ENCODE measurements at places on chromosomes 2 and 18.

DNA sequence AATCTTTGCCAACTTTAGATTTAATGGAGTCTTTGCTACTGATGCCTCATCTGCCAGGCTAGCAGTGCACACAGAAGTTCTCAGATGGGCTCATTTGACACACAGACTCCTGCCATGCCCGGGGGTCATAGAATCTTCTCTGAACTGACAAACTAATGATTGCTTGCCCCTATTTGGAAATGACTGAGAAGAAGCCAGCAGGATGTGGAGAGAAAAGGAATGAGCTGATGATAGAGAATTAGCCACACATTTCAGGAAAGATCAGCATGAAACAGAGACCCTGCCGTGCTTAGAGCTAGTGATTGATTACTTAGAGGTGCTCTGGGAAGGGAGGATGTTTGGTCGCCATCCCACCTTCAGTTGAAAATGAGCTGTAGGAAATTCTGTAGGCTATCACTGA, 178.5 kb downstream of the TPGS2 start:
- DNase-seq = no peak

DNA sequence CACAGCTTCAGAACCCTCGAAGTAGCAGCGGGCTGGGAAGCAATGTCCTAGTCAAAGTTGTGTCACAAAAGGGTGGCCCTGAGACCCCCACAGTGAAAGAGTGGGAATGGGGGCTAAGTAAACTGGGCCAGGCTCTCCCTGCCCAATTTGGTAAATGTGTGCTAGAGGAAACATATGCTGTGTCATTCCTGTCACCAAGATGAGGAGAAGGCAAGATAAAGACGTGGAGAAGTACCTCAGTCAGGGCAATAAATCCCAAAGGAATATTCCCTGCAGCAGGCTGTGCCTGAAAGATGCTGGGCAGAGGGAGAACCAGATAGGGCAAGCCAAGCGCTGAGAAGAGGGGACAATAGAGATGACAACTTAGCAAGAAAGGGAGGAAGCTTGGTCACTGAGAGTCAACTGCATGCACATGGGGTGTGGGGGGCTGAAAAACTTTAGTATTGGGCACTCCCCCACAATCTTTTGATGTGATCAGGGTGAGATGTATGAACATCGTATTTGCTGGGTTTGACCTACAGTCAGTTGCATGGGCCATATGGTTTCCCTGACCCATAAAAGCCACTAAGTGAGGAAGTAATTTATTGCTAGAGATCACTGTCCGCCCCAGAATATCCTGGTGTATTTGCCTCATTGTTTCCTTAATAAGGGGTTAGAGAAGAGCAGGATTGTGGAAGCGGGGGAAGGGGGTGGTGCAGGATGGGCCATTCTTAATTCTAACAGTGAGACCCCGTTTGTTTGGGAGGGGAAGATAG, 49.9 kb upstream of the CXCR4 start:
- no peak for DNase-seq

DNA sequence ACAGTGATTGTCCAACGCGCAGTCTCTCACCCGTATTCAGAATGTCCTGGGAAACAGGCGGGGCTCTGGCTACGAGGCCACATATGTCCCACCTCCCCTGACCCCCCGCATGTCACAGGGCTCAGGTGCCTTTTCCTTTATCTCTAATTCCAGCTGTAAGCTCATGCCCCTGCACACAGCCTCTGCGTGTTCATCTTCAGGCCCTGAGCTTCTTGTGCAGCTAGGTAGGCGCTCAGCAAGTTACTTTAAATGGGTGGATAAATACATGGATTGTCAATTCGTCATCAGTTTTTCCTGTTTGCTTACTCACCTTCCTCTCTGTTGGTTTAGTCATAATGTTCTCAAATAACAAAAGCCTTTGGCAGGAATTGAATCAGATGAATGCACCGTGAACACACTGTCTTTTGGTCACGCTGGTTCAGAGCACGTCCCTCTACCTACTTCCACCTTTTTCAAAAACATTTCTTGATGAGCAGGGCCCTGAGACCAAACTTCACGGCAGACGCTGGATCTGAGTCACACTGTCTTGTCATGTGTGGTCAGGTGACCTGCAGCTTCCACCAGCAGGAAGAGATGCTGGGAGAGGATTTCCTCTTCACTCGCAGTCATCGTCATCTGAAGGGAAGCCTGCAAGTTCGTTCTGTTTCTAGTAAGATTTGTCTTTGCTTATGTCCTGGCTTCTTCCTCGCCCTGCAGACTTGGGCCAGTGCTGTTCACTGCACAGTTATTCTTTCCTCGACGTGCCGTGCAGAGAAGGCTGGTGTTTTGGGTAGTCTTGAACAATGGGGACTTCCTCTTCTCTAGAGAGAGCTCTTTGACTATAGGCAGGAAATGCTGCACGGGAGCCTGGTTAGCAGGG, 138.1 kb downstream of the PTGR3 start:
- peak; percentile 70 for DNase-seq

GRCh38 chr2:12965540-12966269, 249.0 kb downstream of the TRIB2 start:
- DNase-seq = no peak

DNA sequence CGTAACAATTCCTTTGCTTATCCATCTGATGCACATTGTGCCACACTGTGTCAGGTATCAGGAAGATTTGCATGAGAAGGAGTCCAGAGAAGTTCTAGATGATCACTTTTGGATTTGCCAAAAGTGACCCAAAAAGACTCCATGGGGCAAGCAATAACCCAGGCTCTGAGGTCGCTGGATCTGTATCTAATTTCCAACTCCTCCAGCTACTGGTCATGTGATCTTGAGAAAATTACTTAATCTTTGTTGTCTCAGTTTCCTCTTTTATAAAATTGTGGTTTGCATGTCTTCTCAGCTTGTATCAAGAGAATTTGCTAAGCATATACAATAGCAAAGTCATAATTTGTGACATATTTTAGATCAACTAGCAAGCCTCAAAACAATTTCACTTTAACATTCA, 61.3 kb upstream of the ITGA4 start:
- no peak for DNase-seq

GRCh38 chr2:212028798-212029394, 509.7 kb downstream of the ERBB4 start:
- no peak for DNase-seq

DNA sequence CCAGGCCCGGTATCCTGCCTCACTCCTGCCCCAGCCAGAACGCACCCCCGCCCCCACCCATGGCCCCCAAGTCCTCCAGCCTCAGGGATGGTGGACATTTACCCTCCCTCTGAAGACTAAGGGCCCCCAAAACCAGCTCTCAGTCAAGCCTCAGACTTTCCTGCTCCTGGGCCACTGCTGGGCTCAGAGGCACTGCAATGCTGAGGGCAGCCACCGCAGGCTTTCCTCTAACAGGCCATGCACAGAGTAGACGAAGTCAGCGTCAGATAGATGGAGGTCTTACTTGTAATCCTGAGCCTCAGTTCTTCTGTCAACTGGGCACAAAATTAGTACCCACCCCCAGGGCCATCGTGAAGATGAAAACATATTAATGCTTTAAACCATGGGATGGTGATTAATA, 92.6 kb downstream of the TTC32 start:
- DNase-seq = peak; percentile 40

GRCh38 chr2:149595056-149595963, 7.7 kb upstream of the MMADHC start:
- no peak for DNase-seq

DNA sequence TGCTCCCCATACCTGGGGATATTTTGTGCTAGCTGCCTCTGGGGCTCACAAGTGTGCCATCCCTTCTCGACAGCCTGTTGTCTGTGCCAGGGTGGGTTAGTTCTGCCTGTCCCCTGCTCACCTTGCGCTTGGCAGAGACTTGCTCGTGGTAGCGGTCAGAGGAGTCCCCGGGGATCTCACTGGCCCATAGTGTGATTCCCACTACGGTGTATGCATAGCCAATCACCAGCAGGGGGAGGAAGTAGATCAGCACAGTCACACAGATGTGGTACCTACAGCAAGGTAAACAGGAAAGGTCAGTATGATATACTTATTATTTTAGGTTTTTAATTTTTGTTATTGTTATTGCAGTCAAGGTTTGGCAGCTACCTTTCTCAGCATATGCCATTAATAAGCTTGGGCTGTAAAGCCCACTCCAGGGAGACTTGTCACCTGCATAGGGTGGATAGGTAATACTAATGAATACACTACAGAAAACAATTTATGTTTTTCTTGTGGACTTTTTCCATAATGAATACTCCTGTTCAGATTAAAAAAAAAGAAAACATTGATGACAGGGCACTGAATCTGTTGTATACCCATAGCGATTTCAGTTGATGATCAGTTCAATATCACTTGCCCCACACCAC, 95.2 kb downstream of the POLE4 start:
- DNase-seq = no peak

GRCh38 chr2:227818675-227819397, 5.2 kb downstream of the CCL20 start:
- DNase-seq = peak; percentile 59

GRCh38 chr2:229714736-229715541, 584 bp upstream of the DNER start:
- no peak for DNase-seq

- no peak for DNase-seq
These were observed 130.4 kb downstream of the IRS1 start for GRCh38 chr2:226669249-226669648.

- DNase-seq = no peak
These were observed 12.0 kb upstream of the GTF2A1L start for GRCh38 chr2:48605482-48606175.

- no peak for DNase-seq
These were observed 278.6 kb upstream of the HS6ST1 start for GRCh38 chr2:128597121-128597762.

DNA sequence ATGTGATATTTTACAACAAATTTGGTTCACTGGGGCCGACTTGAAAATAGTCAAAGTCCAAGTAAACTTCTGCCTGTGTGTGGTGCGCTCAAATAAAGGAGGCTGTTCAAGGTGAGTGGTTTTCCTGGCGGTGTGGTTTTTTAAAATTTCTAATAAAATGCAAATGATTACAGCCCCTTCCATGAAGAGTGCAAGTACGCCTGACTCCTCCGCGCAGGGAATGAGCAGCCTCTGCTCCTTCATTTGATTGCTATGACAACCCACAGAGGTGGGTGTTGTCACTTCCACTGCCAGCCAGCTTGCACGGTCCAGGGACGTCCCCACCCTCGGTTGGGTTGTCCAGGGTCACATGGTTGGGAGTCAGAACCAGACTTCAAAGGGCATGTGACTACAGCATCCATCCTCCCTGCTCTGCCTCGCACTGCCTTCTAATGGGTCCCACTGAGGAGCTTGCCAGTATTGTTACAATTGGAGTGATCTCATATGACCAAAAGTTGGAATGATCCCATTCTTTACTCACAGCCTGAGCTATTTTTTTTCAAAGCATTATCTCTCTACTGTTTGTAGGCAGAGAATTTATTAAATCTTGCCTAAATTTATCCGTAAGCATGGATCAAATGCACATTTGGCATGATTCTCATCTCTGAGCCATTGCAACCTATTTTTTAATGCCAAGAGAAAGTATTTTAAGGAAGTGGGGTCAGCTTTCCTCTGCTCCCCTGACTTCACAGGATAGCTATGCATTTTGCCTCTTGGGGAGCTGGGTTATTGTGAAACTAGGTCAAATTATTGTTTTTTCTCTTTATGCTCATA, 121.3 kb downstream of the AGAP1 start:
- DNase-seq = peak; percentile 81

- DNase-seq = no peak
These were observed 247.4 kb downstream of the MYO3B start for GRCh38 chr2:170425281-170425751.

GRCh38 chr18:39341129-39341528, 1775.5 kb upstream of the CELF4 start:
- no peak for DNase-seq

- peak; percentile 75 for DNase-seq
These were observed 48.6 kb downstream of the RPIA start for GRCh38 chr2:88739985-88740600.

- no peak for DNase-seq
These were observed 61.9 kb downstream of the PPP1R1C start for GRCh38 chr2:182047544-182047943.

GRCh38 chr2:182952741-182953450, 85.4 kb downstream of the NCKAP1 start:
- no peak for DNase-seq

DNA sequence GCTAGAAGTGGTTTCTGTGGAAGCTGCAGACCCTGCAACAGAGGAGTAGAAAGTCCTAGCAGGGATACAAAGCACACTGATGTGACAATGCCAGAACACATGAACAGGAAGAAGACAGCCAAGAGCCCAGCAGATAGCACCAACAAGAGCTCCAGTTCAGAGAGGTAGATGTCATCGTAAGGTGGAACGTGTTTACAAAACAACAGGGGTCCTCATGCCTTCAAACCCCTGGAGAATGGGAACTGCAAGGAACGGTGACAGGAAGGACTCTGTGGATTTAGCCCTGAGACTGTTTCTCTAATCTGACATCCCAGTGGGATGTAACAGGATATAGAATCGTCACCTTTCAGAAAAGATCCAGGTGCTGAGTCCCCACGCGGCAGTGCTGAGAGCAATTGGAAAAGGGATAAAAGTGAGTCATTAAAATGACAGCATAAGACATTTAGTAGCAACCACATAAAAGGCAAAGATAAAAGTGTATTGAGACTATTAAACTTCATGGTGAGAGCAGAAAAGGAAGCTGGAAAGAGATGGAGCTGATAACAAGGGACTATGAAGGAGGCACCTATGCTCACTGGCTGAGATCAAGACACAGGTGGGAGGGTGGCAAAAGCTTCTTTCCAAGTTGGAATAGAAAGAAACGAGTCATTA, 195.2 kb downstream of the FBXO15 start:
- DNase-seq = no peak

GRCh38 chr2:190409616-190410015, 1.5 kb downstream of the MFSD6 start:
- DNase-seq = no peak

GRCh38 chr2:36680012-36680411, 16.5 kb upstream of the VIT start:
- no peak for DNase-seq

DNA sequence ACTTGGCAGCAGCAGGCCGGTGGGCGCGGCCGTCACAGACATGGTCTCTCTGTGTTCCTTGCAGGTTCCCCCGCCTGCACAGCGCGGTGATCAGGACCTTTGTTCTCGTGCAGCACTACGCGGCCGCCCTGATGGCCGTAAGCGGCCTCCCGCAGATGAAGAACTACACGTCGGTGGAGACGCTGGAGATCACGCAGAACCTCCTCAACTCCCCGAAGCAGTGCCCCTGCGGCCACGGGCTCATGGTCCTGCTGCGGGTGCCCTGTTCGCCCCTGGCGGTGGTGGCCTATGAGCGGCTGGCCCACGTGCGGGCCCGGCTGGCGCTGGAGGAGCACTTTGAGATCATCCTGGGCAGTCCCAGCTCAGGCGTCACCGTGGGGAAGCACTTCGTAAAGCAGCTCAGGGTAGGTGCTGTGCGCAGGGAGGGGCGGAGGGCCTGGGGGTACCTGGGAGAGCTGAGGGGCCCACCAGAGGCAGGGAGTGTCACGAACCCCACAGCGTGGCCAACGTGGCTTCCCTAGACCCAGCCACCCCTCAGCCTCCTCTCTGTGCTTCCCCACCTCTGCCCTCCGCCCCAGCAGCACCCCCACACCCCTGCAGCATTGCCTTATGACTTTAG, 59.3 kb downstream of the NTSR2 start:
- DNase-seq = no peak
